ENCODE measurements at places on chromosomes 16 and 17. TPM values are rescaled to one million over a fixed set of nuclear protein-coding genes. Genes with fewer than 3 reads are reported as not detected.
A peak's percentile ranks its signal among the peaks of the same experiment; 100 is the strongest.

The NGFR gene
- total RNA-seq: 1.6 TPM

The CHST4 gene
- not detected for total RNA-seq

The DRC7 gene
- total RNA-seq: 1.2 TPM

DNA sequence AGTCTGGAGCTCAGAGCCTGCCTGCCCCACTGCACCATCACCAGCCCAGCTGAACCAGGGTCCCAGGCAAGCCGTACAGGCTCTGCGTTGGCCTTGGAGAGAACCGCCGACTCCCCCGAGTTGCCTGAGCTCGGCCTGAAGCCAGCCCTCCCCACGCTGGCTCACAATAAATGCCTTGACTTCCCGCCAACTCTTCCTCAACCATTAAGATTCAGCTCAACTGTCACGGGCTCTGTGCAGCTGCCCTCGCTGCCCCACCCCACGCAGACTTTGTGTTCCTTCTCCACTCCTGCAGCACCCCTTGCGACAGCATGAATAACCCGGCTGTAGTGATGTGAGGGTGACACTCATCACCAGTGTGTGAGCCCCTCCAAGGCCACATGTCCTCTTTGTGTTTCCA lies 4.8 kb upstream of the QPRT start:
- no peaks in the 10 kb centered on the region for H3K4me1 ChIP-seq
- no peak overlapping the region for H3K4me3 ChIP-seq

GRCh38 chr17:16866436-16866835 lies 105.5 kb downstream of the TNFRSF13B start:
- DNase-seq: peak; percentile 26
- no peaks in the 10 kb centered on the region for H3K27me3 ChIP-seq
- H3K36me3 ChIP-seq: no peaks in the 10 kb centered on the region
- peak overlapping the region; percentile 45 for H3K27ac ChIP-seq
- H3K4me3 ChIP-seq: no peak overlapping the region
